Keratinocyte (primary cell): ENCODE measurements at places on chromosomes 1 and 21. TPM values are rescaled to one million over a fixed set of nuclear protein-coding genes. Genes with fewer than 3 reads are reported as not detected.

GRCh38 chr1:197042676-197043341 is 24.3 kb downstream of the F13B start:
- H3K27me3 ChIP-seq, result no peaks in the 10 kb centered on the region
- DNase-seq, result no peak
- peaks cover 2% of the 10 kb centered on the region for H3K4me1 ChIP-seq
- H3K27ac ChIP-seq, result no peak overlapping the region
- H3K4me3 ChIP-seq, result no peak overlapping the region

DNA sequence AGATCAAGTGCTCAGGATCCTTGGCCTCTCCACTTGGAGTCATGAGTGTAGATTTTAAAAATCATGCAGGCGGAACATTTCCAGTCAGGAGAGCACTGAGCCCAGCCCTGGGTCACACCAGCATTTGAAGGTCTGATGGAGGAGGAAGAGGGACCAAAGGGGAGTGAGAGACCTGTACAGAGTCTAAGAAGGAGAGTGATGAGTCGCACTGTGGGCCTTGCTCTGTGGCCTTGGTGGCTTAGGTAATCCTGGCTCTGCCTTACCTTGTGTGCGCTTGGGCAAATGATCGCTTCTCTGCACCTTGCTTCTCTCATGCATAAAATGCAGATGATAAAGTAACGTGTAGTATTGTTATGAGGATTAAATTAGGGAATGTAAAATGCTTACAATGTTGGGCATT is 225.3 kb downstream of the SDCCAG8 start:
- no peak for DNase-seq
- no peak overlapping the region for H3K4me3 ChIP-seq
- H3K27ac ChIP-seq, result no peak overlapping the region
- H3K4me1 ChIP-seq, result peaks cover 5% of the 10 kb centered on the region
- no peaks in the 10 kb centered on the region for H3K27me3 ChIP-seq

- DNase-seq, result no peak
- H3K36me3 ChIP-seq, result no peaks in the 10 kb centered on the region
- H3K27ac ChIP-seq, result no peak overlapping the region
- H3K4me3 ChIP-seq, result no peak overlapping the region
- no peaks in the 10 kb centered on the region for H3K4me1 ChIP-seq
These were observed 14.5 kb downstream of the KRTAP10-1 start for GRCh38 chr21:44525391-44526095.

GRCh38 chr1:239262538-239262937 is 123.8 kb upstream of the CHRM3 start:
- no peak overlapping the region for H3K27ac ChIP-seq
- H3K4me3 ChIP-seq, result no peak overlapping the region
- H3K27me3 ChIP-seq, result no peaks in the 10 kb centered on the region
- H3K4me1 ChIP-seq, result no peaks in the 10 kb centered on the region

- no peak for DNase-seq
- H3K4me3 ChIP-seq, result no peak overlapping the region
- no peaks in the 10 kb centered on the region for H3K36me3 ChIP-seq
- H3K4me1 ChIP-seq, result peaks cover 13% of the 10 kb centered on the region
- no peaks in the 10 kb centered on the region for H3K27me3 ChIP-seq
These were observed 76.2 kb downstream of the PBX1 start for GRCh38 chr1:164635059-164635802.

RBM11 gene
- polyA plus RNA-seq, result 0.37 to 0.55 TPM (median 0.54 TPM) in 3 replicates
